Pancreas (tissue), 10 donors: ENCODE measurements at places on chromosomes 6 and 20.

DNA sequence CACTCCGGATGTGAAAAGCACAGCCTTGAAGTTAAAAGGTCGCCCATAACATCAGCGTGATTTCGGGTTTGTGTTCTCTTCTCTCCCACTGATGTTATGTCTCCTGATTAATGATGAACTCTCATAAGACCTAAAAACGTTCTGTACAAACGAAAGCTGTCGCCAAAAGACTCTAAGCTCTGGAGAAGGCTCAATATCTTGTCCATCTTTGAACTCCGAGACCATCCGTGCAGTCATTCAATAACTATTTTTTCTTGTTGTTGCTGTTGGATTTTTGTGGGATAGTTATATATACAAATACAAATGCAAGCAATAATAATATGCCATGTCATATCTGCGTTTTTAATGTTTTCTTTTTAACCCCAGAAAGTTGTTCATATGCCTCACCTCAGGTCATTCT lies 291.8 kb upstream of the MARCKS start:
- no peaks in the 10 kb centered on the region for H3K4me1 ChIP-seq
- no peak overlapping the region for H3K4me3 ChIP-seq
- no peak for DNase-seq

GRCh38 chr6:52221302-52221701 lies 23.0 kb downstream of the IL17F start:
- no peaks in the 10 kb centered on the region for H3K36me3 ChIP-seq
- H3K27me3 ChIP-seq = no peaks in the 10 kb centered on the region
- DNase-seq = no peak
- H3K4me1 ChIP-seq = no peaks in the 10 kb centered on the region

- no peak overlapping the region for H3K27ac ChIP-seq
- no peaks in the 10 kb centered on the region for H3K27me3 ChIP-seq
- H3K4me1 ChIP-seq = no peaks in the 10 kb centered on the region
- no peaks in the 10 kb centered on the region for H3K36me3 ChIP-seq
- no peak for DNase-seq
These were observed 71.8 kb upstream of the KHDRBS2 start for GRCh38 chr6:62357835-62358234.

- no peak overlapping the region for H3K4me3 ChIP-seq
- no peaks in the 10 kb centered on the region for H3K36me3 ChIP-seq
- no peaks in the 10 kb centered on the region for H3K27me3 ChIP-seq
These were observed 51.3 kb downstream of the KLHL32 start for GRCh38 chr6:96975852-96976251.

DNA sequence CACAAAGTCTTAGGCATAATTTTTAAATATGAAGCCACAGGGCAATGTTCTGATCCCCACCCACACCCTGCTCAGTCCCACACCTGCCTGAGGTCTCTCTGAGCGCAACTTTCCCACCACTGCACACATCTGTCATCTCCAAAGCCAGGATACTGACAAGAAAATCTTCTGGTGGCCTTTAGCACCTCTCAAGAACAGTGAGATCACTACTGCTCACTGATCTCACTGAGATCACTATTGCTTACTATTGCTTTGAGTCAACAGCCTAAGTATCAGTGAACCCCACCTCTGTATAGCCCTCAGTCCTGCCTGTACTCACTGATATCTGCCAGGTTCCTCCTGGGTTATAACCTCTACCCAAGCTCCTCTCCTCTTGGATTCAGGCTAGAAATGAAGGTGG lies 6.4 kb downstream of the TNFRSF21 start:
- H3K4me3 ChIP-seq = no peak overlapping the region
- H3K4me1 ChIP-seq = no peaks in the 10 kb centered on the region
- no peaks in the 10 kb centered on the region for H3K27me3 ChIP-seq
- H3K27ac ChIP-seq = no peak overlapping the region
- no peaks in the 10 kb centered on the region for H3K36me3 ChIP-seq
- no peak for DNase-seq

DNA sequence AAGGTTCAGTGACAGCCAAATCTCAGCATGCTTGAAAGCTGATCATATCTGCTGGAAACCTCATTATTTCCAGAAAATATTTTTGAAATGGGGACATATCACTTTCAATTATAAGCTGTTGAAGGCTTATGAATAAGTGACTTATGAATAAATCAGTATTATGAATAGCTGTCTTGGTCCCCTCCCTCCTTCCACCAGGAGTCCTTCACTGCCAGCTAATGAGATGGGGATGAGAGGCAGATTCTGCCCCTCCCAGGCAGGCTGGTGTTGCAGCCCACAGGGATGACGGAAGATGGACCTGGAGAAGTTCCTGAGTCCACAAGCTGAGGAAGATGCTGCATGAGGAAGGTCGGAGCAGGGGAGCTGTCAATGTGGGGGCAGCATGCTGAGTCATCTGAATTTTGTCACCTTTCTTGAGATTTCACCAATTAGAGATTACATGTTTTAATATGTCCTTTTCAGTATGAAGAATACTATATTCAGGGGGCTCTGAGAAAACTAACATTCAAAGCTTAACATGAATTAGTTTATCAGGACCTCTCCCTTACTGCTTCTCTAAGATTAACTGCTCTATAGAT lies 112.2 kb downstream of the DTNBP1 start:
- H3K27me3 ChIP-seq = no peaks in the 10 kb centered on the region
- H3K4me3 ChIP-seq = no peak overlapping the region
- no peak for DNase-seq
- H3K27ac ChIP-seq = no peak overlapping the region
